ENCODE measurements at places on chromosomes 12 and 14.

DNA sequence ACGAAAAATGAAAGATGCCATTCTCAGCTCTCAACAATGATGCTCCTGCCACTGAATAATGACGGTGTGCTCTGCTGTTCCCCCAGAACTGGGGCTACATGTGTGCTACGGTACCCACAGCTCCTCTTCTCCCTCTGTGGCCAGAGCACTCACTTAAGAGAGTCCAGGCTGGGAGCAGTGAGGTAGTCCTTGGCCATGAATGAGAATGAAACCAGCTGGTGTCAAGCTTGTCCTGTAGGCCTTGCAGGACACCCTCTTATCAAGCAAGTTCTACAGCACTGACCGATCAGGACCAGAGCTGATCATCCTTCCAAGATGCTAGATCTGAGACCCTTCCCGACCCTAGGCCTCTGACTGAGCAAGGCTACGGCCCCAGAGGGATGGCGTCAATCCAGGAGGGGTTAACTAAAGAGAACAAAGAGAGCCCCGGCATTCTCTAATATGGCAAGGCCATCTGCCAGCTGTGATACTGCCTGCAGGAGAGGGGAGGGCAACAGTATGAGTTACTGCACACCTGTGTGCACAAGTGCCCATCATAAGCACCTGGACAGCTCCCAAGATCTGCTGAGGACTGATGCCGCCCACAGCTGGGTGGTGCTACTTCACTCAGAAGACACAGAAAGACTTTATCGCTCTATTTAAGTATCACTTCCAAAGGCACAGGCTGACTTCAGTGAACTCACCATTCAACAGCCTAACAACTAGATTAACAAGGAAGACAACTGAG is 30.5 kb downstream of the APPL2 start:
- DNase-seq, result no peak

- DNase-seq, result no peak
These were observed 70.3 kb downstream of the COX16 start for GRCh38 chr14:70289138-70289537.

GRCh38 chr12:95721320-95721719 is 69.2 kb downstream of the NTN4 start:
- no peak for DNase-seq

- DNase-seq, result no peak
These were observed 53.2 kb upstream of the NELL2 start for GRCh38 chr12:44929236-44929885.

DNA sequence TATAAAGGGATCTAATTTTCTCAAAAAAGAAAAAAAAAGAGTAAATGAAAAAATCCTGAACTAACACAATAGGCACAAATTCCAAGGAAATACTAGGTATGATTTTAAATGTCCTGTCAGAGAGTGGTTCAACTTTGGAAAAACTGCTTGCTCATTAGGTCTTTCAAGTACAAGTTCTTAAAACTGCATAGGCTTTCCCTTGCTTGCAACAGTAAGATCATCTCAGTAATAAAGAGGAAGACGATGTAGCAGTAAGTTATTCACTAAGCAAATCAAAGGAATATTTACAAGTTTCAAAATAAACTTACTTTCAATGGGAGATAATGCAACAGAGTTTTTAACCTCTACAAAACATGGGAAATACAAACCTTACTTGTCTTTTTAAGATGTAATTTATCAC is 21.6 kb downstream of the CORO1C start:
- DNase-seq, result no peak

DNA sequence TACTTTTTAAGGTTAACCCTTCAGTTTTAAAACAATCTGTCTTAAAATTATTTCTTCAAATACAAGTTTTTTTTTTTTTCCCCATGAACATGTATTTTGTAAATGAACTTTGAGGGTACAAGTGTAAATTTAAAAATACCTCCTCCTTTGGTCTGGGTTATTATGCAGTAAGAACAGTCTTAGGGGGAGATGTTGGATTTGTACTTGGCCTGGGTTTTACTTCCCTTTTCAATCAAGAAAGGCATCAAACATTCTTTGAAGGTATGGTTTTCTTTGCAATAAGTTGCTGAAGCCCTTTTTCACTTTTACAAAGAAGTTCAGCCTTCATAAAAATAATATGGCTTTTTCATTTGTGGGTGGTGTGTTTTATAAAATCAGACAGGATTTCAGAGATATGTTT is 20.5 kb downstream of the WBP11 start:
- DNase-seq, result no peak

DNA sequence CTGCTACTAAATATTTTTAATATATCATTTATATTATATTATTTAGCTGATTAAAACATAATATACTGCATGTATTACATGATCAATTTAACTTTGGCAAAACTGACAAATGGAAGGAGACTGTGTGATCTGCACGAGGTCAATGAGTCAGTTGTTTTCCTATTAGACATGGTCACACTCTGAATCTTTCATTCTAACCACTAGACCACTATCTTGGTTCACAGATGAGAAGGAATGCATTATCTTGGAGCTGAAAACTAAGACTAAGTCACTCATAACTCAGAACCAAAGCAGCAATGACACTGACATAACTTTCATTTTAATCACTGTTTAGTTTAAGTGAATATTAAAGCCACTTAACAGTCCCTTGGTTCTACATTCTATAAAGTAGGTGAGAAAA is 37.4 kb downstream of the GNPTAB start:
- no peak for DNase-seq

- peak; percentile 17 for DNase-seq
These were observed 58.0 kb downstream of the PAPLN start for GRCh38 chr14:73295198-73295796.

DNA sequence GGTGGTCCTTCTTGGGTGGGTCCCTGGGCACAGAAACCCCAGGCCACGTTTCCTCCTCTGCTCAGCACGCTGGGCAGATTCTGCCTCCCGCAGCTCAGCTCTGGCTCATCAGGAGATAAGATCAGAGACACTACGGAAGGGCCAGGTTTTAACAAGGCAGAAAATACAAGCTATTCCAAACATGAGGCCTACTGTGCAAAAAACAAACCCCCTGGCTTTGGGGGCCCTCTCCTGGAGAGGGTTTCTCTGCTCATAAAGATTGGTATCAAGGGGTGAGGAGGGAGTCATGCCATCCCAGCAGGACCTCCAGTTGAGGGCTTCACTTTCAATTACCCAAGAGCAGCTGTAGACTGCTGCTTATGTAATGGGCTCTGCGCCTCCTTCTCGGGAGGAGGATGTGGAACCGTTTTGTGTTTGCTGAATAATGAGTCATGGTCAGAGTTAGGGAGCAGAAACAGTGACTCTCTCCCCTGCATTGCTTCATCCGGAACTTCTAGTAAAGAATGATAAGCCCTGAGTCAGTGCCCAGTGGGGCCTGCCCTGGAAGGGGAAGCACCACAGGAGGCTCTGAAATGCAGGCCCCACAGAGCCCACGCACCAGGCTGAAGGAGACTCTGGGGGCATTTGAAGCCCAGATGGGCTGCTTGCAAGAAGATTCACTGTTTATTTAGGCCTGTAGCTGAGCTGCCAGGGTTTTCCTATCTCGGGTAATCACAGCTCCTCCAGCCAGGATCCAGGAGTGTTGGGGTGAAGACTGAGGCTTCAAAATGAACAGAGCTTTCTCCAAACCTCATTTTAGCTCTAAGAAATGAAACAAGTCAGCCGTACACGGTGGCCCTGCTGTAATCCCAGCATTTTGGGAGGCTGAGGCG is 79.3 kb downstream of the SSPN start:
- DNase-seq, result no peak

GRCh38 chr12:27236498-27236897 is 7.6 kb upstream of the STK38L start:
- DNase-seq, result no peak

DNA sequence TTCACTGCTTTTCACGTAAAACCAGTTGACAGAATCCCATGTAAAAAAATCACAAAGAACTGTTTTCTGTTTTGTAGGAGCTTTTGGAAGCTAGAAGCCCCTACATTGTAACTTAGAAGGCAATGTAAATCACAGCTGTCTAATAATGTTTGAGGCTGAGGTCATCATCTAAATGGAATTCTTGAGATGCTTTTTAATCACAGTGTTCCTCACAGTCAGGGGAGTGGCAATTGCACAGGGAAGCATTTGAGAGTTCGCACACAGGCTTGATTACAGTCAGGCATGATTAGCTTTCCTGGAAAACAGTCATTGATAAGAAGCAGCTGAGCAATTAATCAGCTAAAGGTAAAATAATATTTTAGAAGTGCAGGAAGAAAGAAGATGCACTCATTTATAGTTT is 2.9 kb downstream of the SLC17A8 start:
- DNase-seq, result no peak

DNA sequence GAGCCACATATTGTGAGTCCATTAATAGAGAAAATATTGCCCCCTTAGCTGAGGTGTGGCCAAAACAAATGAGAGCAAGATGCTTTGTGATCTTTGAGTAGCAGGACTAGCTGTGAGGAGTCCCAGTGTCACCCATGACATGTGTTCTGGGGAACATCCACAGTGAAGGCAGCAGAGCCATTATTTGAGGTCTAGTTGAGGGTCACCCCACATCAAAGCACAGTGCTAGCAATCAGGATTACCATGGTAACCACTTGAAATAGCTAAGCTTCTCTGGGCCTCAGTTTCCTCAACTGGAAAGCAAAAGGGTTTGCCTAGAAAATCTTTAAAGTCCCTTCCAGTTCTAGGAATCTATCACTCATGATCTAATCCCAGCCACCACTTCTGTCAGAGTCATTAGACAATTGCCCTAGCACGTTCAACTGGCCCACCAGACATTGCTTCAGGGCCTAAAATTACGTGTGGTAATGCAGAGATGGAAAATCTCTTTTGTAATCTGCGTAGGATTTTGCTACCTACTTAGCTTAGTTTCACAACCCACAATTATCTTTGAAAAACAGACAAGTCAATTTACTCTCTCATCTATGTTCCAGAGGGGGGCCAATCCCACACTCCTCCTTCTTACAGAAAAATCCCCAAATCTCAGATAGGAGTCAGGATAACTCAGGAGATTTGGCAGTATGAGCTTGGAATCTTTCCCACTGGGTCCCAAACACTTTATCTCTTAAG is 251.2 kb upstream of the EGLN3 start:
- DNase-seq, result no peak

DNA sequence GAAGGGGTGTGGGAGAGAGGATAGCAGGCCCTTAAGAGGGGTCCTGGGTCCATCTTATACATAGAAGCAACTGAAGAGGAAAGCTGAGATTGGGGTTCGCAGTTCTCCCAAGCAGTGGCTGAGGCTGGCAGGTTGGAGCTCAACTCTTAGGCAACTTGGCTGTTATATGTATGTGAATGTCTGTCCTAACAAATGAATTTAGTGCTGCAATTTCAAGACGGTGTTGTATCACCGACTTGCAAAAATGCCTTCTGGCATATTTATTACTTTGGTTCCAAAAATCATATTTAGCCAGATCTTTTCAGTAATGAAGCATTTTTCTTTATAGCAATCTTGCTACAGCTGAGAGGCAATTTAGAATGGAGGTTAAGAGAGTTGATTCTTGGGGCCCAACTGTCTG is 148.3 kb downstream of the AKAP6 start:
- no peak for DNase-seq

DNA sequence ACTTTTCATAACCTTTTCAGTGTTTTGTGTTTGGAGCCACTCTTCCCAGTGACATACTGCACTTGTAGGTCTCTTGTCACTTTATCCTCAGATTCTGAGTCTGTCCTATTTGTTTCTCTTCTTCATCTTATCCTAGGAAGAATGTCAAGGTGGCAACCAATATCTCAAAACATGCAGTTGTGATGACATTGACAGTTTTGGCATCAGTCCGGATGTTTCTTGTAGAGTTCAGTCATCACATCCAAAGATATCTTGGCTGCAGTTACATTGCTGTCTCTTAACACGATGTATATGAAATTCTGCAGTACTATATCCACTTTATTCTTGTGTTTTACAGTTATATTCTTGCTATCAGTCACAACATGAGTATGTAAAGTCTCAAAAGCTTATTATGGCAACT is 6.4 kb downstream of the ADIPOR2 start:
- DNase-seq, result no peak

DNA sequence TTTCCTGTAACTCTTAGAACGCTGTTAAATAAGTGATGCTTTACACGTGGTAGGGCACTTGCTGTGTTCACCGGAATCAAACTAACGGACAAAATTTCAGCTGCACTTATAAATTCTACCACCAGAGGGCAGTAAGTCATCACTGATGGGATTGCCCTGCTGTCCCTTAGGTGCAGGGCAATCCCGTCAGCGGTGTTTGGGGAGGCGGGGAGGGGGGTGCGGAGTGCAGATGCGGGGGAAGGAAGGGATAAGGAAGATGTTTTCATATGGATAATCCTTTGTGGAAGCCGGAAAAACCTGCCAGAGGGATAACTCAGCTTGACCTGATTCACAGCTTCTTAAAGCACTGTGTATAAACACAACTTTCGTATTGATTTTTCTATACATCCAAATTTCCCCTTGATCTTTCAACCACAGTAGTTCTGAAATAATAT is 21.7 kb upstream of the SLC10A1 start:
- DNase-seq, result peak; percentile 38
